ENCODE measurements at places on chromosomes 3 and 15.

- DNase-seq = no peak
Measured at GRCh38 chr3:54865316-54865715, 62.5 kb downstream of the LRTM1 start.

- DNase-seq = no peak
Measured at GRCh38 chr15:55937040-55937439, 56.4 kb downstream of the NEDD4 start.

DNA sequence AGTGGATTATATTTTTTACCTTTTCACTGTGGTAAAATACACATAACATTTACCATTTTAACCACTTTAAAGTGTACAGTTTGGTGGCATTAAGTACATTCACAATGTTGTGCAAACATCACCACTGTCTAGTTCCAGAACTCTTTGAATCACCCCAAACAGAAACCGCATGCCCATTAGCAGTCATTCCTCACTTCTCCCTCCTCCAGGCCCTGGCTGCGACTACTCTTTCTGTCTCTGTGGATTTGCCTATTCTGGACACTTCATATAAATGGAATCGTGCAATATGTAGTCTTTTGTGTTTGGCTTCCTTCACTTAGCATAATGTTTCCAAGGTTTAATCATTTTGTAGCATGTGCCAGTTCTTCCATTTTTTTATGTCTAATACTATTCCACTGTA, 409.8 kb downstream of the NTRK3 start:
- no peak for DNase-seq

GRCh38 chr3:53161820-53162671, 1.0 kb downstream of the PRKCD start:
- no peak for DNase-seq

DNA sequence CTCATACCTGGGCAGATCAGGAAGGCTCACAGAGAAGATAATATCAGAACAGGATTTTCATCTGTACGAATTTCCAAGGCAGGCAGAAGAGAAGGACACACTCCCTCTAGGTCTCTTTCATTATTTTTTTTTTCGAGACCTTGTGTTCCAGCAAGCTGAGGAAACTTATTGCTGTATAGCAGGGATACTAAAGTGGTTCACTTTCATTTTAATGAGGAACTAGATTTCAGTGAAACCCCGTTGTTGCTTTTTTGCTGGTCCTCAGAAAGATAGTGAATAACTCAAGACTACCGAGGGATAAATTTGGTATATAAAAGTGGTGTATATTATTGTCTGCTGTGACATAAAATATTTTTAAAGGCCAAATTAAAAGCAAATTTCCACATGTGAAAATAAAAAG, 24.6 kb downstream of the MEIS2 start:
- DNase-seq = no peak

GRCh38 chr3:153330901-153331300, 168.9 kb downstream of the RAP2B start:
- no peak for DNase-seq

DNA sequence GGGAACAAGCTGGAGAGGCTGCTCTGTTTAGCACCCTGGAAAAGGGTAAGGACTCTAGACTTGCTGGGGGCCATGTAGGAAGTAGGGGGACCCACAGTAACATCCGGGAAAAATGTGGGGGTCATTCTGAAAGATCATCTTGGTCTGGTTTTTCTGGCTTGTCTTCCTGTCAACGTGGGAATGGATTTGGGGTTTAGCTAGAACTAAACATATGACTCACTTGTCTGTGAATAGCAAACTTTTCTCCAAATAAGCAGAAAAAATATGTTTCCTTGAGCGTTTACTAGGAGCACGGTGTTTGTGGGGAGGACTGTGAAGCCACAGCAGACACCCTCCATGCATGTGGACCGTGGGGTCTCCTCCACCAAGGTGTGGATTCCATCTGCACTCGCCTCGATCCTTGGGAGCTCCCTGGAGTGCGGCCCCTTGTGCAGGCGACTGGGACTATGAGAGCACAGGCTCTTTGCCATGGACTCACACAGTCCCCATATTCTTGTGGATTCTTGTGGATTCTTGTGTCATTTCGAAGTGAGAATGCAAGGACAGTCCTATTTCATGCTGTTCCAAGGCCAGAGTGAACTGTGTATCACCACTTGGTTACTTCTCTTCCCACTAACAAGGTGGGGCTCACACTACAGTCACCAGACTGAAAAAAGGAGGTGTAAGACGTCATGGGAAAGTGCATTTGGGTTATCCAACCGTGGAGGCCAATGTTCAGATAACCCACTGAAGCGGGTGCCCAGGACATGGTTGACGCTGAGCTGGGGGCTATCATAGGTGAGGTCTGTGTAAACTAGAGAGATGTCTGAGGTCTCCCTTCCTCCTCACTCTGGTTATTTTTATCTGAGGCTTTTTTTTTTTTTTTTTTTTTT, 25.5 kb downstream of the PGPEP1L start:
- no peak for DNase-seq

GRCh38 chr15:99424978-99425656, 140.7 kb upstream of the MEF2A start:
- DNase-seq = peak; percentile 33

GRCh38 chr15:23877502-23878412, 190.7 kb upstream of the NDN start:
- DNase-seq = no peak

GRCh38 chr15:48086133-48086532, 34.7 kb upstream of the SLC24A5 start:
- no peak for DNase-seq

- no peak for DNase-seq
Measured at GRCh38 chr15:25439369-25439836, 579 bp upstream of the UBE3A start.

DNA sequence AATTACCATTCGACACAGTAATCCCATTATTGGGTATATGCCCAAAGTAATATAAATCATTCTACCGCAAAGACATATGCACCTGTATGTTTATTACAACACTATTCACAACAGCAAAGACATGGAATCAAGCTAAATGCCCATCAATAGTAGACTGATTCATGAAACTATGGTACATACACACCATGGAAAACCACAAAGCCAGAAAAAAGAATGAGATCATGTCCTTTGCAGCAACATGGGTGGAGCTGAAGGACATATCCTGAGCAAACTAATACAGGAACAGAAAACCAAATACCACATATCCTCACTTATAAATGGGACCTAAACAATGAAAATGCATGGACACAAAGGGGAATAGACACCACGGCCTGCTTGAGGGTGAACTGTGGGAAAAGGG, 11.1 kb upstream of the MCF2L2 start:
- no peak for DNase-seq

GRCh38 chr3:124318014-124318413, 326.1 kb upstream of the ROPN1 start:
- no peak for DNase-seq

All from activated T-helper 1 cell treated with anti-CD3 and anti-CD28 coated beads, Interleukin-2, amount 50 U/mL, for 16 hours (primary cell).